ENCODE measurements at places on chromosomes 2 and 18. TPM values are rescaled to one million over a fixed set of nuclear protein-coding genes. Genes with fewer than 3 reads are reported as not detected.
A peak's percentile ranks its signal among the peaks of the same experiment; 100 is the strongest.

DNA sequence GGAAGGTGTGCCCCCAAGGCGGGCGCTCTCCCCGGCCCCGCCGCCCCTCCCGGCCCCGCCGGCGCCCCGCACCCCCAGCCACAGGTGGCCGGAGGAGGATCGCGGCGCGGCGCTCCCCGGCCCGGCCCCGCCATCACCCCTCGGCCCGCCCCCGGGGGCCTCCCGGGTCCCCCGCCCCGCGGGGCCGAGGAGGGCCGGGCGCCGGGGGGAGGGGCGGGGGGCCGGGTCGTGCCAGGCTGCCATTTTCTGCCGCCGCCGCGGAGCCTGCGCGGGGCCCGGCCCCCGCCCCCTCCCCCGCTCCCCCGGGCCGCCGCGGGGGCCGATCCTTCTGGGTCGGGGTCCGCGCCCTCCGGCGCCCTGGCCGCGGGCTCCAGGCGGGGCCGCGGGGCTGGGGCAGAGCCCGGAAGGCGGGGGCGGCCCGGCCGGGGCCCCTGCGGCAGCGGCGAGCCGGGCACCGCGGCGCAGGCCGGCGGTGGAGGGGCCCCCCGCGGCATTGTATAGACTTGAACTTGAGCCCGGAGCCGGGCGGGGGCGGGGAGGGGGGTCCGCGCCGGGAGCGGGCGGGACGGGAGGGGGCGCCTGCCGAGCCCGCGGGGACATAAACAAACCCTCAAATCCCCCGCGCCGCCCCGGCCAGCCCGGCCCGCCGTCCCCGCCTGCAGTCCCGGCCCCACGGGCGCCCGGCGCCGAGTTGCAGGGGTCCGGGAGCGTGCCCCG, 556 bp downstream of the DNMT3A start:
- H3K36me3 ChIP-seq = no peaks in the 10 kb centered on the region
- peaks cover 34% of the 10 kb centered on the region for H3K4me1 ChIP-seq
- DNase-seq = no peak
- peak overlapping the region; percentile 13 for H3K27ac ChIP-seq
- peak overlapping the region; percentile 74 for H3K4me3 ChIP-seq

- DNase-seq = no peak
- no peaks in the 10 kb centered on the region for H3K4me1 ChIP-seq
- no peaks in the 10 kb centered on the region for H3K27me3 ChIP-seq
- no peak overlapping the region for H3K4me3 ChIP-seq
Observed at GRCh38 chr2:179442206-179442605, 177.6 kb upstream of the SESTD1 start.

GRCh38 chr2:195443926-195444325, 213.1 kb upstream of the SLC39A10 start:
- no peaks in the 10 kb centered on the region for H3K36me3 ChIP-seq
- no peak overlapping the region for H3K27ac ChIP-seq
- H3K27me3 ChIP-seq = no peaks in the 10 kb centered on the region
- no peak overlapping the region for H3K4me3 ChIP-seq

DNA sequence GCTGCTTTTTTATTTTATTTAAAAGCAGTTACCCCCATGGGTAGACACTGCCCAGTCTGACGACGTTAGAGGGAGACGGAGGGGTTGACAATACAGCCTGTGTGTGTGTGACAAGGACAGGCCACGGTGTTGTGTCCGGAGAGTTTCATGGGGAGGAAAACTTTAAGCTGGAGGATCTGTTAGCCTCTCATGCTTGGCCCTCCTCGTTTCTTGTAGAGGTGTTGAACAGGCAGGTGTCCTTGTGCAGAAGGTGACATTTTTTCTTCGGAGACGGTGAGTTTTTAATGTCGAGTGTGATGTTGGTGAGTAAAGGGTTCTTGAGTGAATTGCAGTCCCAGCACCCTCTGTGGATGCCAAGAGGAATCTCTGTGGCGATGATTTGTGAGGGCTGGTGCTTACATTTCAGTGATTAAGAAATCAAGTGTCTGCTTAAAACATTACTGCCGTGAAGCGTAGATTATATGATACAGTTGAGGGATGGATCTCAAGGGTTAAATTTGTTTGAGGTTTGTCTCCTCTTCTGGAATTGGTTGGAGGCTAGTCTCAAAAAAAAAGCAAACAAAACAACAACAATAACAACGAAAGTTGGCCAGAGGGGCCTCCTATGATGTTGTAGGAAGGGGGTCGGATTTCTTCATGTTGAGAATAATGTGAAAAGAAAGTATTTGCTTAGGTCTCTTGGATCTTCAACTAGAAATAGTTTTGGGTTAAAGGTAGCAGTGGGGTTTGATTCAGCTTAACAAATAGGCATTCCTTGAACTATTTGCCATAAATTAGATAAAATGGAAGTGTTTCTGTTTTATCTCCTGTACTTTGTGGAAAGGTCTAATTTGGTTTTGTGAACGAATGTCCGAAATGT, 1.6 kb downstream of the NCOA1 start:
- peak overlapping the region; percentile 98 for H3K4me3 ChIP-seq
- no peaks in the 10 kb centered on the region for H3K27me3 ChIP-seq
- no peaks in the 10 kb centered on the region for H3K4me1 ChIP-seq
- no peaks in the 10 kb centered on the region for H3K36me3 ChIP-seq
- H3K27ac ChIP-seq = peak overlapping the region; percentile 77

DNA sequence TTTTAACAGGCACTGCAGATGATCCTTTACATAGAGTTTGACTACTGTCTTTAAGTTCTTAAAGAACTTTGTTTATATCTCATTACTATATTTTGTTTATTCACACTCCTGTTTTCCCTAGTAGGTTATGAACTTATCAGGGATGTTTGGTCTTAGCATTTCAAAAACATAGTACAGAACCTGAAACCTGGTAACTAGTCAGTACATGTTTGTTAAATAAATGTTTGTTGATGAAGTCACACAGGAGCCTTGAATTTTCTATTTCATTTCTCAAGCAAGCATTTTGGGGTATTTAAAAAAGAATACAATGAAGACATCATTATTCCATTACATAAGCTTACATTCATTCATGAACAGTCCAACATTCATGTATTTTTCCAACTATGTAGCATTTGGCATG, 280.3 kb upstream of the ZSWIM2 start:
- no peak overlapping the region for H3K27ac ChIP-seq
- no peaks in the 10 kb centered on the region for H3K4me1 ChIP-seq
- no peak overlapping the region for H3K4me3 ChIP-seq

- no peaks in the 10 kb centered on the region for H3K27me3 ChIP-seq
- H3K4me3 ChIP-seq = no peak overlapping the region
- no peak overlapping the region for H3K27ac ChIP-seq
- no peak for DNase-seq
Observed at GRCh38 chr2:217325251-217325650, 465.4 kb upstream of the TNP1 start.

GRCh38 chr2:59575191-59575590, 978.3 kb downstream of the BCL11A start:
- no peak overlapping the region for H3K27ac ChIP-seq
- H3K36me3 ChIP-seq = no peaks in the 10 kb centered on the region
- H3K27me3 ChIP-seq = no peaks in the 10 kb centered on the region
- no peak for DNase-seq
- no peak overlapping the region for H3K4me3 ChIP-seq

- H3K4me1 ChIP-seq = peaks cover 73% of the 10 kb centered on the region
- peaks cover 8% of the 10 kb centered on the region for H3K36me3 ChIP-seq
- no peak for DNase-seq
- H3K4me3 ChIP-seq = no peak overlapping the region
- H3K27ac ChIP-seq = peak overlapping the region; percentile 63
Observed at GRCh38 chr18:3251963-3252277, 4.3 kb downstream of the MYL12A start.

GRCh38 chr2:235052514-235053354, 100.9 kb downstream of the SH3BP4 start:
- H3K4me1 ChIP-seq = peaks cover 6% of the 10 kb centered on the region
- peaks cover 12% of the 10 kb centered on the region for H3K36me3 ChIP-seq
- no peak overlapping the region for H3K27ac ChIP-seq
- no peak overlapping the region for H3K4me3 ChIP-seq

GRCh38 chr2:39696838-39697237, 31.1 kb downstream of the TMEM178A start:
- no peak overlapping the region for H3K27ac ChIP-seq
- H3K4me1 ChIP-seq = peaks cover 8% of the 10 kb centered on the region
- no peaks in the 10 kb centered on the region for H3K36me3 ChIP-seq
- no peaks in the 10 kb centered on the region for H3K27me3 ChIP-seq
- no peak overlapping the region for H3K4me3 ChIP-seq
- peak; percentile 60 for DNase-seq

GRCh38 chr2:25082002-25082622, 40.2 kb downstream of the EFR3B start:
- no peak overlapping the region for H3K27ac ChIP-seq
- peaks cover 5% of the 10 kb centered on the region for H3K4me1 ChIP-seq
- no peak for DNase-seq
- H3K36me3 ChIP-seq = no peaks in the 10 kb centered on the region
- H3K4me3 ChIP-seq = no peak overlapping the region
- H3K27me3 ChIP-seq = no peaks in the 10 kb centered on the region

Gene CRIM1
- total RNA-seq = 72.9 TPM

Gene RAPGEF4
- total RNA-seq = 12.6 TPM

Gene CBLN2
- not detected for total RNA-seq

Gene GCA
- 37.2 TPM for total RNA-seq
